ENCODE measurements at places on chromosomes 2 and 18. TPM values are rescaled to one million over a fixed set of nuclear protein-coding genes. Genes with fewer than 3 reads are reported as not detected.

Gene ANKMY1
- total RNA-seq, result 14.6 TPM

Gene MLPH
- total RNA-seq, result 23.6 TPM

Gene MAL
- 4.7 TPM for total RNA-seq

Gene TMEM163
- 6.4 TPM for total RNA-seq

Gene DES
- total RNA-seq, result 185 TPM

Gene GPR39
- total RNA-seq, result not detected

Gene SIX3
- total RNA-seq, result not detected

Gene PLGLB1
- 4.5 TPM for total RNA-seq

Gene MAPRE3
- 11.5 TPM for total RNA-seq

Gene FHOD3
- 1.9 TPM for total RNA-seq

Gene METAP1D
- 8.5 TPM for total RNA-seq

Gene RGPD3
- total RNA-seq, result 0.84 TPM

DNA sequence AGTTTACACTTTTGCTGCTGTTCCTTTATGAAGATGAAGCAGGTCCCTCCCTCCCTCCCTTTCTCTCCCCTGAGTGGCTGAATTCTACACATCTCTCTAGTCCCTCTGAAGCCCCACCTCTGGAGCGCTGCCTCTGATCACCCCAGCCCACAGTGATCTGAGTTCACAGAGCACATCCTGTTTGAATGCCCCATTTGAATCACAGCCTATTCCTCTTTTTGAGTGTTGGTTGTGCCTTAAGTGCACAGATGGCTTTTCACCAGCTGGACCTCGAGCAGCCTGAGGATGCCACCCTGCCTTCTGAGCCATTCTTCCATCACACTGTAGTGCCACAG lies 87.1 kb downstream of the ITGB1BP1 start:
- no peak for DNase-seq

DNA sequence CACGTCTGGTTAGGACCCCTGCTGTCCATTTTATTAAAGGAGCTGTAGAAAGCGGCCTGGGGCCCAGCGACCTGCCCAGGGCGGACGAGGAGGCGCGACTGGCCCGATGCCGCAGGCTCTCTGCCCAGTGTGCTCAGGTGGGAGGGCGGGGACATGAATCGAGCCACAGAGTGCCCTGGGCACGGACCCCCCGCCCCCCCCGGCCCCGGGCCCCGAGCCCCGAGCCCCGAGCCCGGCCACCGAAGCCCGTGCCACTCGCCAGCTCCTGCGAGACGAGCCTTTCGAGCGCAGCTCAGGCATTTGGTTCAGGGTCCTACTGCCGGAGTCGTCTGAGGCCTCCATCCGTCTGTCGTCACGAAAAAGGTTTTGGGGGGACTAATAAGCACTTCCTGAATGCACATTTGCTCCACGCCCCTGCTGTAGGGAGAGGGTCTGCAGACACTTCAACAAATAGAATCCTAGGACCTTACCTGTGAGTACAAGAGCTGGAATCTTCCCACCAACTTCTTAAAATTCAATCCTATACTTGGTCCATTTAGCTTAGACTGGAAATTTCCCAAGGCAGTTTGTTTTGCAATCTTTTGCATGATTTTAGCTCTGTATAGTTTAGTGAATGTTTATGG lies 602 bp upstream of the ADAM17 start:
- DNase-seq, result no peak

DNA sequence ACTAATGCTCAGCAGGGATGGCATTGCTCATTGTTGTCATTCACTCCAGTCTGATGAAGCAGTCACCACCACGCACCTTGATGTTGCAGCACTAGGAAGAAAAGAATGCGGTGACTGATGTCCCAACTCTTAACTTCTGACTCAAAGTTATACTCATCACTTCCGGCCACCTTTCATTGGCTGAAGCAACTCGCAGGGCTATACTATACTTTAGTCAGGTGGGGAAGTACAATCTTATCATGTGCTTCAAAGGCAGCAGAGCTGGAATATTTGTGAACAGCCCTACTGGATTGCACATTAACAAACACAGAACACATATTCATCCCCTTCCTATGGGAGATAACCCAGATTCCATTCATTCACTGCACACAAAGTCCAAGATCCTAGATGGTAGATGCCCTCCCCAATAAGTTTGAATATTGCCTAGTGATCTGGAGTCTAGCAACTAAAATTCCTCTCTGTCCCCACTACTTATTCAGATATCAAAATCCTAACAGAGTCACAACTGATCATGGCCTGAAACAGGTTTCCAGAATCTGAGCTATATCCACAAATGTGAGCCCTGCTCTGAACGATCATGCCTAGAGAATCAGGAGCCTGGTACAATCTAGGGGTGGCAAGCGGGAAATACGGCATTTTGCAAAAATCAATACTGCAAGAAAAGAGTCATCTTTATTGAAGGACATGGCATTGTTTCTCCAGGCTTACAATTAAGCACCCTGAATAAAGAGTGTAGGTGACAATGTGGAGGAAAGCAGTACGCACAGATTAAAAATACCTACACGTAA lies 3.4 kb upstream of the SPATS2L start:
- DNase-seq, result no peak

- no peak for DNase-seq
Measured at GRCh38 chr2:174792309-174793025, 28.2 kb upstream of the CHRNA1 start.

GRCh38 chr2:166892397-166892796 lies 4.1 kb downstream of the XIRP2 start:
- no peak for DNase-seq

- DNase-seq, result no peak
Measured at GRCh38 chr2:171985076-171985475, 14.7 kb upstream of the METAP1D start.

DNA sequence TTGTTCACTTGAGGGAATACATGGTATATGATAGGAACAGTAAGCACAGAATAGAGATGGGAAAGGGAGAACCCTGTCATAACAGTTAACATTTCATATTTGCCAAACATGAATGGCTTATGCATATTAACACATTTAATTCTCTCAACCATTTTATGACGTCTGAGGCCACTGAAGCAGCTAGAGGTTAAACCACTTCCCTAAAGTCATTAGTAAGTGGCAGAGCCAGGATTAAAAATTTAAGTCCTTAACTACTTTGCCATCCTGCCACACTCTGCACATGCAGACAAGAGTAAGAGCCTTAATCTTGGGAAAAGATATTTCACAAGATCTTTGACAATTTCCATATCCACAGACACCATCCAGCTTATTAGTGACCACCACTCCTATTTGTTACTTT lies 2.1 kb downstream of the LIPT1 start:
- DNase-seq, result no peak

DNA sequence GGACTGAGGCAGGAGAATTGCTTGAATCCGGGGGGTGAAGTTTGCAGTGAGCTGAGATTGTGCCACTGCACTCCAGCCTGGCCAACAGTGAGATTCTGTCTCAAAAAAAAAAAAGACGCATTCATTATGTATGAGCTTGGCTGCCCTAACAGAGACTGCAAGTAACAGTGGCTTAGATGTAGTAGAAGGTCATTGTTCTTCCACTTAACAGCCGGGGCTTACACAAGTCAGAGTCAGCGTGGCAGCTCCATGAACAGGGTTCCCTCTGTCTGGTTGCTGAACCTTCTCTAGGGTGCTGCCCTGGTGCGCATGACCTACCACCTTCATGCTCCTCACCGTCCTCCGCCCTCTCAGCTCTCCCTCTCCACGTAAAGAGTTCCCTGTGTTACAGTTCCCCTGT lies 49.1 kb upstream of the IGFBP2 start:
- no peak for DNase-seq

- DNase-seq, result no peak
Measured at GRCh38 chr2:10720947-10721395, 459 bp upstream of the ATP6V1C2 start.

DNA sequence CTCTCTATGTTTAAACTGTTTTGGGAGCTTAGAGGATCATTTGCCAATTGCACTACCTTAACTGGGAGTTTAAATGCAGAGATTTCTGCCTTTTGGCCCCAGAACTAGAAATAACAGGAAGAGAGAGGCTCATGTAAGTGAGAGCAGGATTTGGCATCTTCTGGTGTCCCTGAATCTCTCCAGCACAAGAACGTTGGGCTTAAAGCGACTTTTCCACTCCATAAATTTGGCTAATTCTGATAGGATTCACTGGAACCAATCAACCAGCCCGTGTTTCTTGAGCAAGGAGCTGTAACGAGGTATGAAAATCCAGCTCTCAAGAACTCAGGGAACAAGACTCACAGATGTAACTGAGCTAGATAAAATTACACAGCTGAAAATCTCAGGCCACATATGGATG lies 181.0 kb downstream of the C1D start:
- DNase-seq, result no peak

GRCh38 chr2:22382479-22383169 lies 1002.4 kb upstream of the KLHL29 start:
- DNase-seq, result no peak

- DNase-seq, result no peak
Measured at GRCh38 chr18:31516437-31516836, 18.5 kb downstream of the DSG2 start.

GRCh38 chr18:50518787-50519546 lies 40.9 kb upstream of the MAPK4 start:
- no peak for DNase-seq

DNA sequence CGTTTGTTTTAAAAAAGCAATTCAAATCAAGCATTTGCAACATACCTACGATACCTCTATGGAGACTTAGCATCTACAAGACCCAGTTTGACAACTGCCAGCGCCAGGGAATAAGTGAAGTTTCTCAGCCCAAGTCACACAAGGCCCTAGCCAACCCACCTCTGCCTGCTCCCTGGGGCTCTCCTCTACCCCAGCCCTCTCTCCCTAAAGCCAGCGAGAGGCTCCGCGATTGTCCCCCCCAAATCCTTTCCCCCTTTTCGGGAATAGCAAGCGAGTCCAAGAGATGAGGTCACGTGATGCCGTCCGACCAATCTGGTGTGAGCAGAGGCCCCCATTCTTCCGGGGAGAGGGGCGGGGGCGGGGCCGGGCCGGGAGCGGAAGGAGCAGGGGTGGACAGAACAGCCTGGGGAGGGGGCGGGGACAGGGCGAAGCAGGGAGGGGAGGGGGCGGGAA lies 102.2 kb upstream of the RAB6C start:
- DNase-seq, result peak; percentile 93

DNA sequence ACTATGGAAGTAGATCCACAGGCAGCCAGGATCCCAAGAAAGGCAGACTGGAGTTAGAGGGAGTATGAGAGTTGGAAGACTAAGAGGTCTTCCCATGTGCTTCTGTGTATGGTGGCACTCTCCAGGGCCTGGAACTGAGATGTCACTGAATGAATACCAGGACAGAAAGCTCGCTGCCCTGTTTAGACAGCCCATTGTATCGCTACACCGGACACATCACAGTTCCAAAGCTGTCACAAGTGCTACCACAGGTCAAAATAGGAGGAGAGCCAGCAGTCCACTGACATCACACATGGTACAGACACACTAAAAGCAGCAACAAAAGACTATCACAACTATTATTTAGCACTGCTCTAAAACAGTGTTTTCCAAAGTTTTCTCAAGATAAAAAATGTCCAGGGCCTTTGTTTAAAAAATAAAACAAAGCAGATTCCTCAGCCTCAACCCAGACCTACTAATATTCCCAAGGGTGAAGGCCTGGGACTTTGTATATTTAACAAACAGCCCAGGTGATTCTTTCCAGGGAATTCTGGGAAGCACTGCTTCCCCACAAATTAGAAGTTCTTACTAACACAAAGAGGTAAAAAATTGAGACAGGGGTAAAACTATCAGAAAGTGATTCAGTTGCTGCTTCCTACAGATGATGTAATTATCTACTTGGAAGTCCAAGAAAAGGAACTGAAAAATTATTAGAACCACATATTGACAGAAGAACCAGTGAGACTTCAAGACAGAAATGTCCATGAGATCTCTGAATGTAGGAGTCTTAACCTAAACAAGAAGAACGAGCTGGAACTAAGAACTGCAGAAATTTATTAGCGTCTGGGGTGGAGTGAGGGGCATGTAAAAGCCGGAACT lies 116.0 kb downstream of the DTNB start:
- no peak for DNase-seq

GRCh38 chr18:70645971-70646370 lies 357.1 kb downstream of the SOCS6 start:
- no peak for DNase-seq

DNA sequence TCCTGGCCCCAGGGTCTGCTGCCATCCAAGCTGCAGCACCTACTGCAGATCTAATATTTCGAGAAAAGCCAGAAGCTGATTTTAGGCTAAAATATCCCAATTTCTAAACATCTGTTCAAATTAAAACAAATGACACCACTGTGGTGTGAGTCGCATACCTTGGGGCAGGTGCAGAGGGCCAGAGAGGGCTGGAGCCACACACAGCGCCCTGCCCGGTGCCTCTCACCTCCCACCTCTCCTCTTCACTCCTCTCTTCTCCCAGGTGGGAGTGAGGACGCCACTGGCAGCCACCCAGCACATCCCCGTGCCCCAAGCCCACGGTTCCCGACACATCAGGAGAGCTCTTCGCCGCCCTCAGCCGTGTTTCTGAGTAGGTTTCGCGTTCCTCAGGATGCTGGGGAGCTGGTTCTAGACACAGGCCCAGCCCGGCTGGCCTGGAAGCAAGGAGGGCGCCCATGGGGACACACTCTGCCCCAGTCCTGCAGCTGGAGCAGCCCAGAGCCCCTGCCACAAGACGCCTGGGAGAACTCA lies 21.4 kb downstream of the THAP4 start:
- no peak for DNase-seq

GRCh38 chr2:31150120-31150670 lies 12.0 kb upstream of the GALNT14 start:
- no peak for DNase-seq

DNA sequence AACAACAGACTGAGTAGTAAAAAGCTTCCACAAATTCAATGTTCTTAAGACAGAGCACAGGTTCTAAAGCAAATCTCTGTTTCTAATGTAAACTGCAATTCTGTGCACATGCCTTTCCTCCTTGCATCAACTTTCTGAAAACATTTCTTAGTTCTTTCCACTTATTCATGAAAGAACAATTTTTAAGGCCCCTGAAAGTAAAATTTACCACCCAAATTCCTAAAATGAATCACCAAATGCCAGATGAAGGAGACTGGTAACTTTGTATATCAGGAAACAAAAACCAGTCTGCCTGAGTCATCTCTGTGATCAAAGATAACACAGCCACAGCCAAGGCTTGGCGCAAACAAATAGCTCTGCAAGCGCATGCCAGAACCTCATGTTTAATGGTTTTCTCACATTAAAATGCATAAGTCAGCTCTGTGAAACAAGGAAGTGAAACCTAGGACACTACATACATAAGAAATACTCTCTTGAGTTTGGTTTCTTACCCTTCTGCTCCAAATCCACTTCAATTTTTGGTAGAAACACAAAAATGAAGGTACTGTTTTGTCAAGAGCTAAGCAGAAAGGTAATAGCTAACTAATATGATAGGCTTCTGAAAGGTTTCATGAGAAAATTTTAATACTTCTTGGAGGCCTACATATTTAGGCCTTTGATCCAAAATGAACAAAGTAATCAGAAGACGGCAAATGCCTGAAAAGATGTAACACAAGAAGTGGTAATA lies 169.4 kb downstream of the THADA start:
- no peak for DNase-seq

Measured in omental fat pad (tissue), 4 donors.